ENCODE measurements at places on chromosomes 1 and 21.

DNA sequence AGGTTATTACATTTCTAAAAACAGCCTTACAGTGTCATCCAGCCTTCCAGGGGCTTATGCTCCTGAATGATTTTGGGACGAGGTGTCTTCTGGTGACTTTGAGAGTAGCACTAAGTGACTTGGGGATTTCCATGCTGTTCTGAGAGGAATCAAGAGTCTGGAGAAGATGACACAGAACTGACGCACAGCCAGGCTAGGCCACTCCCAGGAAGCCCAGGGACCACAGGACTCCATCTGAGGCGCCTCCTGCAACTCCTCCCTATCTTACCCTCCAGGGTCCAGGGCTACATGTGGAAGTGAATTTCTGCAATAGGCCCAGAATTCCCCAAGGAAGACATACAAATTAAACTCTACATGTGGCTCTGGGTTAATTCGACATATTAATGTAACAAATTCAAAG, 92.5 kb downstream of the SLC25A24 start:
- peak; percentile 73 for DNase-seq

DNA sequence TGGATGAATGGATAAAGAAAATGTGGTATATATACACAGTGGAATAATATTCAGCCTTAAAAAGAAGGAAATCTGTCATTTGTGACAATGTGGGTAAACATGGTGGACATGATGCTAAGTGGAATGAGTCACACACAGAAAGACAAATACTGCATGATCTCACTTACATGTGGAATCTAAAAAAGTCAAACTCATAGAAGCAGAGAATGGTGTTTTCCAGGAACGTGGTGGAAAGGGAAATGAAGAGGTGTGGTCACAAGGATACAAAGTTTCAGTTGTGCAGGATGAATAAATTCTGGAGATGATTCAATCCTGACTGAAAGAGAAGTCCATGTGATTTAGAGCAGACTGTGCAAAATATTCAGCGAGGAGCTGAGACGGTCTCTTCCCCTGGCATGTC, 56.6 kb downstream of the RYR2 start:
- no peak for DNase-seq

GRCh38 chr1:7420470-7421100, 350.5 kb upstream of the VAMP3 start:
- DNase-seq = no peak

DNA sequence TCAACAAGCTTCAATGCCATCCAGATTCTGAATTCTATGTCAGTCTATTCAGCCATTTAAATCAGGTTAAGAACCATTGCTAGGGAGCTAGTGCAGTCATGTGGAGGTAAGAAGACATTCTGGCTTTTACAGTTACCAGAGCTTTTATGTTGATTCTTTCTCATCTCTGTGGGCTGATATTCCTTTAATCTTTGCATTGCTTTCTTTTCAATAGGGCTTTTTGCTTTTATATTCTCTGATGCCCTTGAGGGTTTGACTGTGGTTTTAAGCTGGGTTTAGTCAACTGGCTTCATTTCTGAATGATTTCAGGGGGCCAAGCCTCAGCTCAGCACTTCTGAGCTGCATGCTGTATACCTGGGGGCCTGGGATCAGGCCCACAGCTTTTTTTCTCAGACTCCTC, 51.0 kb upstream of the GORAB start:
- DNase-seq = no peak

DNA sequence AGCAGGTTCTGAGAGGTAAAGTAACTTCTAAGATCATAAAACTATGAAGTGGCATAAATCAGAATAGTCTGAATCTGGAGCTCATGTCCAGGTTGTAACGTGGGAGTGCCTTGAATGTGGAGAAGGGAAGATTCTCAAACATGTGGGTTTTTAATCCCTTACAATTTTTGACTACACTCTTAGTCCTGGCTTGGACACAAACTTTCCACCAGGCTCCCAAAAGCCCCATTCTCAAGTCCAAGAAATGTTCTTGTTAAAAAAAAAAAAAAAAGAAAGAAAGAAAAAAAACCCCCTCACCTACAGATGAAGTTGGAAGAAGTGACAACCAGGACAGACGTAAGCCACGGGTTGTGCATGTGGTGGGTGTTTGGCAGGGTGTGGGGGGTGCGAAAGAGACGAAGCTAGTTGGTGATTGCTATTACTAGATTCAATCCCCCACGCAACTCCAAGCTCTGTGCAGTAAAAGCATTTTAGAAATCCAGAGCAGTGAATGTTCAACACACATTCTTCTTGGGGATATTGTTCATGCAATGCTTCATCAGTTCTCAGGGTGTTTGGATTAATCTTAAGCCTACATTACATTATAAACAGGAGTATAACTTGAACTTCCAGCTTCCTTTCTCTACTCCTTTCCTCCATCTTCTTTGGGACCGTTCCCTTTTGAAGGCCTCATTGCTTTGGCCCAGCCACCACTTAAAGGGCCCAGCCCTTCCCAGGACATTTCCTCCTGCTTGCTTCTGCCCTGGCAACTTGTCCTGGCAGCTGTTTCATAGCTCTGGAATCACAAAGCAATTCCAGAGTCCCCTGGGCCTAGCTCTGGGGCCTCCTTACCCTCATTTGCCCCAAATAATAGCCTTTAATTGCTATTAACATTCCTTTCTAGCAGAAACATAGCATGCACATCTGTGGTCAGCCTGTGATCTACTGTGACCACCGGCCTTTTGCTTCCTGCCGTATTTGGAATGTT, 41.8 kb downstream of the PHC2 start:
- peak; percentile 80 for DNase-seq

- DNase-seq = no peak
Measured at GRCh38 chr1:31643976-31644559, 608 bp downstream of the PEF1 start.

GRCh38 chr1:156082309-156083091, at the start of gene MEX3A:
MEX3A (minus strand) TSS chr1:156082465; CDS start chr1:156081998, 467 bp downstream.
- peak; percentile 80 for DNase-seq

GRCh38 chr21:31666445-31667010, 7.0 kb downstream of the SOD1 start:
- DNase-seq = no peak

DNA sequence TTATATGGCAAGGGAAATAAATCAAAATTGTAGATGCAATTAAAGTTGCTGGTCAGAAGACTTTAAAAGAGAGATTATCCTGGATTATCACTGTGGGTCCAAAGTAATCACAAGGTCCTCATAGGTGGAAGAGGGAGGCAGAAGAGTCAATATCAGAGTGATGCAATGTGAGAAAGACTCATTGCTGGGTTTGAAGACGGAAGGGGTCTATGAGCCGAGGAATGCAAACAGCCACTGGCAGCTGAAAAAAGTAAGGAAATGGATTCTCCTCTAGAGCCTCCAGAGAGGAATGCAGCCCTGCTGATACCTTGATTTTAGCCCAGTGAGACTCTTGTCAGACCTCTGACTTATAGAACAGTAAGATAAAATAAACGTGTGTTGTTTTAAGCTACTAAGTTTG, 59.8 kb upstream of the MUTYH start:
- no peak for DNase-seq

- no peak for DNase-seq
Measured at GRCh38 chr1:206693592-206693991, 8.9 kb downstream of the MAPKAPK2 start.

DNA sequence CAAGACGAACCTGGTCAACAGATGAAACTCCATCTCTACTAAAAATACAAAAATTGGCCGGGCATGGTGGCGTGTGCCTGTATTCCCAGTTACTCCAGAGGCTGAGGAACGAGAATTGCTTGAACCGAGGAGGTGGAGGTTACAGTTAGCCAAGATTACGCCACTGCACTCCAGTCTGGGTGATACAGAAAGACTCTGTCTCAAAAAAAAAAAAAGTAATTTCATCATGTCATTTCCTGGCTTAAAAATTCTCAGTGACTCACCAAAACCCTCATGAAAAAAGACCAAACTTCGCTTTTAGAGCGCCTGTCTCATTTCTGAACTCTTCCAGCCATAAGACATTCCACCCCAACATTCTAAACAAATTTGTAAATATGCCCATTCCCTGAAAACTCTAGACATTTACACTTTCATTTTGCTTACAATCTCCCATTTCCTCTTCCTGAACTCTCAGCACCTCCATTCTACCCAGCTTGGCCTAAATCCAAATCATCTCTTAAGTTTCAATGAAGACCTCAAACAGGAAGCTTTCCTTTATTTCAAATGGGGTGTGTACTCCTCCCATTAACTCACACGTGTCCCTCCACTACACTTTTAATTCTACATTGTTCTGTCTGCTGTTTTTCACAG, 50.5 kb upstream of the PRRC2C start:
- DNase-seq = peak; percentile 83

- peak; percentile 48 for DNase-seq
Measured at GRCh38 chr1:6208723-6209660, 3.1 kb downstream of the RNF207 start.

- DNase-seq = no peak
Measured at GRCh38 chr1:18527921-18528320, 47.2 kb downstream of the KLHDC7A start.

DNA sequence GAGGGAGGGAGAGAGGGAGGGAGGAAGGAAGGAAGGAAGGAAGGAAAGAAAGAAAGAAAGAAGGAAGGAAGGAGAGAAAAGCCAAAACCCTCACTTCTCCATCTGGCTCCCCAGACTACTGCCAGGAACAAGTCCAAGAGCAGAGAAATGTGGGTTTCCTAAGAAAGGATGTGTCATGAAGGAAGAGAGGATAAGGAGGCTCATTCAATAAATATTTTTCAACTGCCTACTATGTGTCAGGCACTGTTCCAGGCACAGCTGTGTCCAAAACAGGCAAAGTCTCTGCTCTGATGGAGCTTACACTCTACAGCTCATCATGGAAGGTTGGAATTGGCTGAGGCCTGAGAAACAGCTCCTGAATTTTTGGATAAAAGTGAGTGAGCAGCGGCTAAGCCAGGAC, 42.6 kb upstream of the ATP2B4 start:
- peak; percentile 44 for DNase-seq

- no peak for DNase-seq
Measured at GRCh38 chr1:246510147-246511030, 3.3 kb upstream of the SMYD3 start.

- DNase-seq = no peak
Measured at GRCh38 chr1:32194984-32195383, 5.4 kb upstream of the CCDC28B start.

- DNase-seq = no peak
Measured at GRCh38 chr1:11054666-11055065, 5.2 kb downstream of the SRM start.

- no peak for DNase-seq
Measured at GRCh38 chr21:30491963-30492428, at the start of gene KRTAP19-3. KRTAP19-3 (minus strand) TSS chr21:30492013; CDS start chr21:30491957, 56 bp downstream.

DNA sequence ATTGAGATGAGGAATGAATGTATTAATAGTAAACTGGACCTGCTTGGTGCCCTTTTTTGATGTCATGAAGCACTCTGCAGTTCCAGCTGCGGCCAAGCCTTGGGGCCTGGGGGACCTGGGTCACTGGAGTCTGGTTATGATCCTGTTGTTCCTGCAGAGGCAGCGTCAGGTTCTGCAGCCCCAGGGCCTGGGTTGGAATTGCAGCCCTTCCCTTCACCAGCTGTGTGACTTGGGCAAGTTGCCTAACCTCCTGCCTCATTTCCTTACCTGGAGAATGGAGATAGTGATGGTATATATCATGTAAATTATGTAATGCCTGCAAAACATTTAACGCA, 9.1 kb upstream of the ATP5PO start:
- no peak for DNase-seq
